CD14-positive monocyte (primary cell): ENCODE measurements at places on chromosomes 16 and 17.

DNA sequence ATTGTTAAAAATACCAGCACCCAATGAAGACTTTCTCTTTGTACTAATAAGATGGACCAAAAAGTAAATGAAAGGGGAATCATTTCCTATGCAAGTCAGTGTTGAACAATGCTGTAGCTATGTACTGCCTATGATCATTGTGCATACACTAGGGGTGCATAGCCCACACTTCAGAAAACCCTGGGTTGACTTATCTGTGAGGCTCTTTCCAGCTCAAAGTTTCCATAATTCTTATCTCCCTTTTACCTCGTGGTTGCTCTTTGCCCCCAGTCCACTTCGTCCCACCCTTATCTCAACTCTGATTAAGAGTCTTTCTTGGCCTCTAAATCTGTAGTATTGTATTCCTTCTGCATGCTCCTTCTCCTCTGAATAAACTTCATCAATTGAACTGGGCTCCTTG is 336.8 kb downstream of the SHISA9 start:
- no peaks in the 10 kb centered on the region for H3K27me3 ChIP-seq
- no peaks in the 10 kb centered on the region for H3K36me3 ChIP-seq
- DNase-seq: no peak
- no peak overlapping the region for H3K4me3 ChIP-seq
- H3K27ac ChIP-seq: no peak overlapping the region

DNA sequence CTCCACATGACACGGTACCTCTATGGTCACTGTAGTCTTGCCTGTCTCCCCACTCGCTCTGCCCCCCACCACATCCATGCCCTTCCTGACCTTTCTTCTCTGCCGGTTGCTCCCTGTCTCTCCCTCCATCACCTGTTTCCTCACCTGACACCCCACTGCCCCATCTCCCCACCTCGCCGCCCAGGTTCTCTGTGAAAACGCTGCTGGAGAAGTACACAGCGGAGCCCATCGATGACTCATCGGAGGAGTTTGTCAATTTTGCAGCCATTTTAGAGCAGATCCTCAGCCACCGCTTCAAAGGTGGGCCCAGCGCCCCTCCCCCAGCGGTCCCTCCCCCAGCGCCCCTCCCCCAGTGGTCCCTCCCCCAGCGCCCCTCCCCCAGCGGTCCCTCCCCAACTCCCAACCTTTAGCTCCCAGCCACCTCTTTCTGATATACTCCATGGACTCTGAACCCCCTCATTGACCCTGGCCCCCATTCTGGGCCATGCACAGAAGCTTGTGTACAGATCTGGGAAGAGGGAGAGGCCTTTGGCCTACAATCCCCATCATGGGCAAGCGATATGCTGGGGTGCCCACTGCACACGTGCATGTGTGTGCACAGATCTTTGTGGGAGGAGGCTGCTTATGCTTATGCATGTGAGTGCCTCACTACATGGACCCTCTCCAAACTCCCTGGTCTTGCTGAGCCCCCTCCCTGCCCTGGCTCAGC is 4.1 kb downstream of the RUNDC3A start:
- no peak for DNase-seq
- H3K27ac ChIP-seq: no peak overlapping the region
- peaks cover 69% of the 10 kb centered on the region for H3K27me3 ChIP-seq
- peaks cover 20% of the 10 kb centered on the region for H3K4me1 ChIP-seq

- H3K4me1 ChIP-seq: no peaks in the 10 kb centered on the region
- H3K4me3 ChIP-seq: no peak overlapping the region
- H3K36me3 ChIP-seq: no peaks in the 10 kb centered on the region
- no peaks in the 10 kb centered on the region for H3K27me3 ChIP-seq
Measured at GRCh38 chr17:43634591-43635125, 27.1 kb downstream of the MEOX1 start.

GRCh38 chr16:68081861-68082628 is 3.1 kb upstream of the NFATC3 start:
- no peaks in the 10 kb centered on the region for H3K27me3 ChIP-seq
- H3K27ac ChIP-seq: peak overlapping the region; percentile 91
- H3K4me1 ChIP-seq: peaks cover 72% of the 10 kb centered on the region
- H3K36me3 ChIP-seq: peaks cover 20% of the 10 kb centered on the region
- no peak overlapping the region for H3K4me3 ChIP-seq
- no peak for DNase-seq

DNA sequence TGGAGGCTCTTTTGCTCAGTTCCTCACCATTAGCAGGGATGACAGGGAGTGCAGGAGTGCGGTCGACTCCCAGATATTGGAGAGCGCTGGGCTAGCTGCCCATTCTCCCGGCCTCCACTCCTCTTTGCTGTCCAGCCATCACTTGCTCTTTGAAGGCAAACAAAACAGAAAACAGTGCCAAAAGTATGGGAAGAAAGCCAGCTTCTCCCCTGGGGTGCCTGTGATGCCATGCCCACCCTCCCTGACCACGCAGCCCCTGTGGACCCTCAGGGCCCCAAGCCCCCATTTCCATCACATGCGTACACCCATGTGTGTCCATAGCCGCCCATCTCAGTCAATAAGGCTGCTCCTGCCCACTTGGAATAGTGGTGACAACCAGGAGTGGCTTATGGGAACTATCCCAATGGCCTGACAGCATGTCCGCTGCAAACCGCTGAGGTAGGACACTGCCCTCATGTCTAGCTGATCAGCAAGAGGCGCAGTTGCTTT is 30.0 kb downstream of the MAPT start:
- H3K27me3 ChIP-seq: no peaks in the 10 kb centered on the region
- H3K36me3 ChIP-seq: no peaks in the 10 kb centered on the region
- H3K4me3 ChIP-seq: no peak overlapping the region
- H3K4me1 ChIP-seq: peaks cover 14% of the 10 kb centered on the region
- DNase-seq: no peak

- H3K27me3 ChIP-seq: no peaks in the 10 kb centered on the region
- DNase-seq: no peak
- peaks cover 53% of the 10 kb centered on the region for H3K36me3 ChIP-seq
- no peaks in the 10 kb centered on the region for H3K4me1 ChIP-seq
Measured at GRCh38 chr16:23081675-23082119, 67.6 kb downstream of the USP31 start.

DNA sequence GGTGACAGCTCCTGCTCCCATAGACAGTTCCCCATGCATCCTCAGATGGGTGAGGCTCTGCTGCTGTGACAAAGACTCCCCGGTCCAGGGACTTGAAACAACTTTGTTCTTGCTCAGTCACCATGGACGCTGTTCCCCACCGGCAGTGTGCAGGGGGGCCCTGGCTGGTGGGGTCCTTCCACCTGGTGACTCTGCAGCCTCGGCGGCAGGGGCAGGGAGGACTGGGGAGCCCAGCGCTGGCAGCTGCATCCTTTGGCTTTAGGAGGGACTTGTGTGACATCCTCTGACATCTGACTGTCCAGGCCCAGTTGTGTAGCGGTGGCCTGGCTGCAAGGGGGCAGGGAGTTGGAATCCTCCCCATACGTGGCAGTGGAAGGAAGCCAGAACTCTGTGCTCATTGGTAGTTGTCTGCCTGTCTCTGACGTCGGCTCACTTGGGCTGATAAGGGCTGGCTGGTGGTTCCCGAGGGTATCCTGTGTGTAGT is 107.3 kb downstream of the CMIP start:
- no peaks in the 10 kb centered on the region for H3K27me3 ChIP-seq
- peak overlapping the region; percentile 68 for H3K27ac ChIP-seq
- peaks cover 53% of the 10 kb centered on the region for H3K4me1 ChIP-seq
- no peak for DNase-seq

DNA sequence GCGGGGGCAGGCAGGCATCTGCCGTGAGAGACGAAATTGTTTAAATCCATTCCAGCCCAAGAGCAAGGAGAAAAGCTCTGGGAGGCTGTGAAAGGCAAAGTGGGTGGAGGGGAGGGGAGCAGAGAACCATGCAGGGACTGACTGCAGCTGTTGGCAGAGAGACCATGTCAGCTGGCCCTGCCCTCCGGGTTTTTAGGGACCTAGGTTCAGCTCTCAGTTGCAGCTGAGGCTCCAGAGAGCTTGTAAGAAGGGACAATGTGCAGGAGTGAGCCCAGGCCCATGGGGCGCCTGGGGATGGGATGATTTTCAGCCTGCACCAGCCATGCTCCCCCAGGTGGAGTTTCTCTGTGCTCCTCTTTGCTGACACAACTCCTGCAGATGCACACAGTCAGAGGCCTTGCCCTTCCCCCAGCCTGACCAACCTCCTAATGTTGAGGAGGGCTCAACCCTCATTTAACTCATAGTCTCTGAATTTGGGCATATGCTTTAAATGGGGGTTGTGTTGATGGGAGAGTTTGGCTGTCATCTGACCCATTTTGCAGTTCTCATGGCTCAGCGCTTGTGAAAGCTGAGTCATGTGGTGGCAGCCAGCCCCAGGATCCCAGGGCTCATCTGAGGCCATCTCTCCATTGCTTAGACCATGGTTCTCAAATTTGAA is 70.9 kb downstream of the PLXDC1 start:
- no peaks in the 10 kb centered on the region for H3K36me3 ChIP-seq
- H3K27me3 ChIP-seq: no peaks in the 10 kb centered on the region
- no peak overlapping the region for H3K27ac ChIP-seq
- no peak for DNase-seq
- H3K4me3 ChIP-seq: no peak overlapping the region

DNA sequence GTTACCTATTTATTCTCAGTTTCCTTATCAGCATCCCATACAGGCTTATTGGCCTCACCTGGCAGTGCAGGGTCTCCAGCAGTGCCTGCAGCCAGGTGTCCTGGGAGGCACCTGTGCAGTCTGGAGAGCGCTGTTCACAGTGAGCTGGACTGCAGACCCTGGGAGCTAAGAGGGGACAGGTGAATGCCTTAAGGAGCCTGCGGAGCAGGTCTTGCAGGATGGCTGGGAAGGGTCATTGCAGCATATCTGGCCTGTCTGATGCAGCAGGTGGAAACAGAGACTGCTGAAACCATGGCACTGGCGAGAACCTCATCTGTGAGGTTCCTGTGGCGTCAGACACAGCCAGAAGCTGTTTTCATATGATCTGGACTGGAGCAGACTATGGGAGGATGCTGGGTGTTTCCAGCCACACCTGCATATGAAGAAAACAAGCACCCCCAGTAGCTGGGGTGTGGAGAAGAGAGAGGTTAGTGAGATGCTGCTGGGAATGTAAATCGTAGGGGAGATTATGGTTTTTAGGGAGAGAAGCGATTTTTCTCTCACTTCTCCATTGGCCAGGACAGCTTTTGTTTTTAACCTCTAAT is 77.0 kb downstream of the NTN1 start:
- DNase-seq: no peak
- H3K4me3 ChIP-seq: no peak overlapping the region
- H3K27ac ChIP-seq: no peak overlapping the region
- no peaks in the 10 kb centered on the region for H3K27me3 ChIP-seq
- H3K4me1 ChIP-seq: no peaks in the 10 kb centered on the region
